ENCODE measurements at places on chromosomes 6 and 20.

DNA sequence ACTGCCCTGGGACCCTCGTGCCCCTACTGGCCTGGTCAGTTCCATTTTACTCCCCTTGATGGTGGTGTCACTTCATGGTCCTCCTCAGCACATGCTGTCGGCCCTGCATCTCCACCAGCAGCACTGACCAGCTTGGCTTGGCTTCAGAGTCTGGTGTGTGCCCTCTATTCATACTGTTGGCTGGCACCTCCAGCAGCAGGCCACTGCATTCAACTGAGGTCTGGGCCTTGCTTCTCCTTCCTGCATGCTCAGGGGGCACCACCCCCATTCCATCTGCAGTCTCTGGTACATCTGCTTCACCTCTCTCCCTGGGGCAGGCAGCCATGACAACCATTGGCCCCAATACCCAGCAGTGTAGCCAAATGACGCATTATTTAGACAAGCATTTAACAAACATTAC is 155.9 kb downstream of the SLC24A3 start:
- no peak for DNase-seq

DNA sequence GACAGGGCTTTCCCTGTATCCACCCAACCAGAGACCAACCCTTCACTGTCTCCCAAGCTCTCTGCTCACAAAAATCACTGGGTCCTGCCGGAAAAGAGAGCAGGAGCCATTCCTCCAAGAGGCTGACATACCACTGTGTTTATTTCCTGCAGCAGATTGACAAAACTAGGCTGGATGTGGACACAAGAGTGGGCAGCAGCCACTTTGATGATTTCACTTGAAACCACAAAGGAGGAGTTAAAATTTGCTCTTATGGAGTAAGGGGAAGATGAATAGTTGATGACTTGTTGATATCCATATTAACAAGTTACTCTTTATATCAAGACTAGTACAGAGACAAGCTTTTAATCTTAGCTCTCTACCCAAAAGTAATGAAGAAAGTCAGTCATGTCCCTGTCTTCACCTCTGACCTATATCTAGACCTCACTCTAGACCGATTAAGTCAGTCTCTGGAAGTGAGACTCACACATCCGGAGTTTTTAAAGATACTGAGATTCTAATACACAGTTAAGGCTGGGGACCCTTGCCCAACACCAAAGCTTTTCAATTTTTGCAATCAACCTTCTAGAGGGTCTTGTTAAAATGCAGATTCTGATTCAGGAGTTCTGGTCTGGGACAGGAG is 73.8 kb downstream of the SCML4 start:
- no peak for DNase-seq

- DNase-seq = peak; percentile 22
Measured at GRCh38 chr6:786946-787763, 94.2 kb upstream of the EXOC2 start.

DNA sequence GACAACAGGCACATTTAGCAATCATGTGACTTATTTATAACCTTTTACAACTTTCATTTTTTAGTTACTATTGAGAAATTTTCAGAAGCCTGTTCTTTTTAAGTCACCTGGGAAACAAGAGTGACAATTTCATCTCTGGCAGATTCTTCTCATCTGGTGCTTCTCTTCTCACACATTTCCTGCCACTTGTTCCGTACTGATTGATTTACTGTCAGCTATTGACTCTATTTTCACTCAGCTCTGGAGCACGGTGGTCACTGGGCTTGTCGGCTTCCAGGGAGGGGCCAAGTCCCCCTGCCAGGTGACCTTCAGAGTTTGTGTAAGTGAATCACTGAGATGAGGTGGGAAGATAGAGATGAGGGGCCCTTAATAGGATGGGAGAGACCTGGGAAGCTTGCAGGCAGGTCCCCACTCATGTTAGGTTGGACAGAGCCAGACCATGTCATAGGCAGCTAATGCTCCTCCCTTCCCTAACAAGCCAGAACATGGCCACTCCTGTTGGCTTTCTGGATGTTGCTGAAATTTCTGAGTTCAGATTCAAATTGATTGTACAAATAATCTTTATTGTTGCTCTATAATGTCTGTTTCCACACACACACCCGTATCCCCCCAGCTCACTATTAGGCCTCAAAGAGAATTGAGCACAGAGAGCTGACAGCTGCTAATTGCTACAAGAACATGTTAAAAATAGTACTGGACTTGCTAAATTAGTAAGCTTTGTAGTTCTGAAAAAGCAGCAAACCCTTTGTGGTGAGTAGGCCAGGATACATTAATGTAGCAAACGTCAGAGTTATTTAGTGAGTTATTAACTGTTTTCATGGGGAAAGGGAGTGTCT is 13.3 kb downstream of the DUSP22 start:
- no peak for DNase-seq

DNA sequence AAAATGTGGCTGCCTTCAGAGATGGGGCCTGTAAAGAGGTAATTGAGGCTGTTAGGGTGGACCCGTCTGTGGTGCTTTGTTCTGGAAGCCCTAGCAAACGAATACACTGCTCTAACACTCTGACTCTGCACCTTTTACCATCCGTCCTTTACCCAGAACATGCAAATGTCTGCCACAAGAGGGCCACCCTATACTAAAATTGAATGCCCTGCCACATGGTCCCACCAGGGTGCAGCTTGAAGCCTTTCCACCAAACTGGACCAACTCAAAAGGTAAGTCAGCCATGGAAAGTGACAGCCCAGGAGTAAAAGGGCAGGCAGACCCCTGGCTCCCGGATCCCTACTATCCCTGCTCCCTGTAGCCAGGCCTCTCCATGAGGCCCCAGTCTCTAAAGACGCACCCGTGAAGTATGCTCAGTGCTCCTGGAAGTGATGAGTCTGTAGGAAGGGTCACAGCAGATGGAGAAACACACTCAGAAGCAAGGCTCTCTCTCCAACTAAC is 5.8 kb upstream of the BFSP1 start:
- DNase-seq = peak; percentile 58

GRCh38 chr6:48766349-48766748 is 655.4 kb upstream of the PTCHD4 start:
- DNase-seq = no peak

DNA sequence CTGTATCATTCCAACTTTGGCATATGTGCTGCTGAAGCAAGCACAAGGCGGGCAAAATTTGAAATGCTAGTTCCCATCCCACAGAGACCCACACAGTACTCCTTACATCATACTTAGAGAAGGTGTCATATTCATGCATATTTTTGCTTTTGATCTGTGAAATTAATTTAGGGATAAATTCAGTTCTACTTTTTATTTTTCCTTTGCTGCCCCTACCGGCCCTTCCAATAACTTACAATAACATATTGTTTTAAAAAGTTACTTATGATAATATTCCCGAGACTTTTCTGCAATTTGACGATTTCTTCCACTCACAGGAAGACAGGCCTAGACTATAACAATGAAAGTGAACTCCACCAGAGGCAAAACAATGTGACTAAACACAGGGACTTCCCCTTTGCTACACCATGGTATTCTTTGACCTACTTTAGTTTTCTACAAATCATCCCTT is 35.0 kb downstream of the SESN1 start:
- no peak for DNase-seq

- no peak for DNase-seq
Measured at GRCh38 chr20:36784900-36785299, 11.3 kb upstream of the DSN1 start.

- no peak for DNase-seq
Measured at GRCh38 chr6:110548110-110548847, 71.9 kb upstream of the SLC22A16 start.

GRCh38 chr6:49541936-49542335 is 8.5 kb upstream of the C6orf141 start:
- no peak for DNase-seq

DNA sequence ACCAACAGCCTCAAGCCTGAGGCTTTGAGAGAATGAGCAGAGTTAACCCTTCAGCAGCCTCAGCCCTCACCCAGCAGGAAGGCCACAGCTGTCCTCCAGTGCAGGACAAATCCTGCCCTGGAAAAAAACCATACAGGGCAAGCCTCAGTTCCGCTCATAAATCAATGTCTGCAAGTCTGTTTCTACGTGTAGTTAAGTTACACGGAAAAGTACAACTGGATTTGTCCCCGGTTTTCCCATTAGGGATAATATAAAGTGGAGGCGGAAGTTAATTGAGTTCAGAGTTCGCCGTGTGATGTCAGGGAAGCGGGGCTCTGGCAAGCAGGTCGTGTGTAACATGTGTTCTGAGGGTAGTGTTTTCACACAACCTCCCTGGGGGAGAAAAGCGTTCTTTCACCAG is 44.2 kb upstream of the EYA2 start:
- DNase-seq = no peak

DNA sequence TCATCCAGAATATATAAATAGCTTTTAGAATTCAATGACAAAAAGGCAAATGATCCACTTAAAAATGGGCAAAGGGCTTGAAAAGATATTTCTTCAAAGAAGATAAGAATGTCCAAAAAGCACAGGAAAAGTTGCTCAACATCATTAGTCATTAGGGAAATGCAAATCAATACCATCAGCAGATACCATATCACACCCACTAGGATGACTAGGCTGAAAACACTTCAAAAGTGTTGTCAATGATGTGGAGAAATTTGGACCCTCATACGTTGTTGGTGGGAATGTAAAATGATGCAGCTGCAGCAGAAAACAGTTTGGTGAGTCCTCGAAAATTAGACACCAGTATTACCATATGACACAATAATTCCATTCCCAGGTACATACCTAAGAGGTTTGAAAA is 303.6 kb upstream of the SLC35B3 start:
- DNase-seq = no peak

- no peak for DNase-seq
Measured at GRCh38 chr6:28442586-28442985, 705 bp downstream of the ZSCAN23 start.

GRCh38 chr6:160733050-160733646 is 31.1 kb downstream of the PLG start:
- DNase-seq = peak; percentile 28

Measured in hematopoietic multipotent progenitor cell treated with erythropoietin and hydrocortisone succinate and interleukin-3 and kit ligand, for 15 days (in vitro differentiated cells).